Muscle of leg (tissue), 16 donors: ENCODE measurements at places on chromosomes 3 and 15. TPM values are rescaled to one million over a fixed set of nuclear protein-coding genes. Genes with fewer than 3 reads are reported as not detected.
A peak's percentile ranks its signal among the peaks of the same experiment; 100 is the strongest.

GRCh38 chr3:52570076-52570475 is 33.7 kb downstream of the UQCC5 start:
- DNase-seq: no peak

DNA sequence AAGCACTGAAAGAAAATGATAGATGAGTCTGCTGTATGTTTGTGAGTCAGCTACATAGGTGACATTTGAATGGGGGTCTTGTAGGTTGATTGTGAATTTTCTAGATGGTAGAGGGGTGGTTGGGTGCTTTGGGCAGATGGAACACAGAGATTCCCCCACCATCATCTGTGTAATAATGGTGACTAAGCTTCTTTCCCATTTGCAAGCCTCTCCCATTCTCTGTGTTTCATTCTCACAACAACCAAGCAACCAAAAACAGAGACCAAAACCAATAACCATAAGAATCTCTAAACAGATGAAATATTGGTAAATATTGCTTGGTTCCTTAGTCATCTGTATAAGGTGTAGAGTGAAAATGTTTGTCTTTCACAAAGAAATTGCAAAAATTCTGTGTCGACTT is 17.8 kb upstream of the UTS2B start:
- no peak for DNase-seq

DNA sequence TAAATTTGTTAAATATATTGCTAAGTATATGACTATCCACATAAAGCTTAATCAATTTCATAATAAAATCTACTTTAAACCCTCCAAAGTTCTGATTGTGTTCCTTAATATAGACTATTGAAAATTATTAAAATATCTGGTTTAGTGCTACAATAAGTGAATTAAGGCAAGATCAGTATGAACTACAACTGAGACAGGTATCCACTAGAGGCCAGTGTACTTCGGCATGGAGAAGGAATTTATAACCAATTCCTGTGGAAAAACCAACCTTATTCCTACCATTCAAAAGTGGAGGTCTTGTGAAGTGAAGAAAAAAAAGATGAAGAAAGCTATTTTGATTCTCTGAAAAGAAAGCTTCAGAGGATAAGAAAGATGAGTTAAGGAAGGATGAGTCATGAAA is 237.7 kb downstream of the SUCLG2 start:
- no peak for DNase-seq

- peak; percentile 70 for DNase-seq
Measured at GRCh38 chr15:50907601-50908208, 778 bp upstream of the AP4E1 start.

GRCh38 chr15:35281515-35281914 is 196.4 kb upstream of the NANOGP8 start:
- DNase-seq: peak; percentile 37

LIPH gene
- total RNA-seq: 0.18 TPM

GRCh38 chr3:122916084-122916483 is 111.5 kb downstream of the SEMA5B start:
- no peak for DNase-seq

CAND2 gene
- 27.2 TPM for total RNA-seq

GRCh38 chr3:54918516-54918915 is 9.3 kb downstream of the LRTM1 start:
- DNase-seq: no peak

DNA sequence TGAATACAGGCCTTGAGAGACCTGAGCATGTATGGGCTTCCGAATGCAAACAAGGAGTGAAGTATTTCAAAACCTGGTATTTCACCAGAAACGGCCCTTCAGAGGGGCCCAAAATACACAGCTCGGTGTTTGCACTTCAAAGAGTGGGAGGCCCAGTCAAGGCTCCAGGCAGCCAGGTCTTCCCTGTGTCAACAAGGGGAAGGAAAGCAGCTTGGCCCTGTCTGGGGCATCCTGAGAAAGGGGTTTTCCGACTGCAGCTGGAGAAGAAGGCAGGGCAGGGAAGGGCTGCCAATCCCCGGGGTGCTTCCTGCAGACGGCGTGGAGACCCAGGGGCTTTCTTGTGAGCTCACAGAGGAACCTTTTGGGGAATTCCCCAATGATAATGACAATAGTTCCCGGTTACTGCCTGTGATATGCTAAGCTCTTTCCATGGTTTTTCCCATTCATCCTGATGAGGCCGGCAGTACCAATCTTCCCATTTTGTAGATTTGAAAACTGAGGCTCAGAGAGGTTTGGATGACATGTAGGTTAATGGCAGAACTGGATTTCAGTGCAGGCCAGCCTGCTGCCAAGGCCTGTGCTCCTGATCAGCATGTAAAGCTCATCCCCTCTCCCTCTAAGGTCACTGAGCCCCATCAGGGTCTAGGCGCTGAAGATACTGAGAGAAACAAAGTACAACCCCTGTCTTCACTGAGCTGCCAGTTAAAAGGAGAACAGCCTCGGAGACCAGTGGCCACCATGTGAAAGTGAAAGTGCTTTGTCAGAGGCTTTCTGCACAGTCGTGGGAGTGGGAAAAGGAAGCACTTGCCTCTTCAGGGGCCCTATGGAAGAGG is 43.0 kb upstream of the TLE3 start:
- peak; percentile 60 for DNase-seq

- DNase-seq: no peak
Measured at GRCh38 chr15:56776839-56777238, 43.5 kb upstream of the ZNF280D start.

GRCh38 chr3:17639765-17640164 is 102.7 kb downstream of the TBC1D5 start:
- no peak for DNase-seq

GRCh38 chr15:42759093-42759492 is 22.2 kb upstream of the CDAN1 start:
- DNase-seq: no peak

DNA sequence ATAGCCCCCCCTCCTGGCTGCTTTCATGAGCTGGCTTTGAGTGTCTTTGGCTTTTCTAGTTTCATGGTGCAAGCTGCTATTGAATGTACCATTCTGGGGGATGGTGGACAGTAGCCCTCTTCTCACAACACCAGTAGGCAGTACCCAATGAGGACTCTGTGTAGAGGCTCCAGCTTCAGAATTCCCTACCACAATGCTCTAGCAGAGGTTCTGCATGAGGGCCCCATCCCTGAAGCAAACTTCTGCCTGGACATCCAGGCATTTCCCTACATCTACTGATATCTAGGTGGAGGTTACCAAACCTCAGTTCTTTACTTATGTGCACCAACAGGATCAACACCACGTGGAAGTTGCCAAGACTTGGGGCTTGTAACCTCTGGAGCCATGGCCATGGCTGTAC is 1742.9 kb downstream of the SI start:
- DNase-seq: no peak

- no peak for DNase-seq
Measured at GRCh38 chr3:138938877-138939560, 7.9 kb downstream of the FOXL2 start.

DNA sequence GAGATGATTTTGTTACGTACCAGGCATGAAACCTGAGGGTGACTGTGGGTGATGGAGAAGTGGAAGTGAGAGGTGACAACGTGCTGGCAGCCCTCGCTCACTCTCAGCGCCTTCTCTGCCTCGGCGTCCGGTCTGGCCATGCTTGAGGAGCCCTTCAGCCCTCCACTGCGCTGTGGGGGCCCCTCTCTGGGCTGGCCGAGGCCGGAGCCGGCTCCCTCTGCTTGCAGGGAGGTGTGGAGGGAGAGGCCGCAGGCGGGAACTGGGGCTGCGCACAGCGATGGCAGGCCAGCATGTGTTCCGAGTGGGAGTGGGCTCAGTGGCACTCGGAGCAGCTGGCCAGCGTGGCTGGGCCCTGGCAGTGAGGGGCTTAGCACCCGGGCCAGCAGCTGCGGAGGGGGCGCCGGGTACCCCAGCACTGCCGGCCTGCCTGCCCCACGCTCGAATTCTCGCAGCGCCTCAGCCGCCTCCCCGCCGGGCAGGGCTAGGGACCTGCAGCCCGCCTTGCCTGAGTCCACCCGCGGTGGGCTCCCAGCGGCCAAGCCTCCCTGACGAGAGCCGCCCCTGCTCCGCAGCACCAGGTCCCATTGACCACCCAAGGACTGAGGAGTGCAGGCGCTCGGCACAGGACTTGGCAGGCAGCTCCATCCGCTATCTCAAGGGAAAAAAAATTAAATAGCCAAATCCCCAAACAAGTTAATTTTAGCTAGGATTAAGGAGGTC is 29.7 kb upstream of the MYRIP start:
- DNase-seq: no peak

- peak; percentile 38 for DNase-seq
Measured at GRCh38 chr3:156750191-156750873, 75.8 kb upstream of the LEKR1 start.

- DNase-seq: no peak
Measured at GRCh38 chr3:120596853-120597223, 702 bp downstream of the NDUFB4 start.

SLTM gene
- total RNA-seq: 55.0 TPM

ACTRT3 gene
- 3.4 TPM for total RNA-seq

DNA sequence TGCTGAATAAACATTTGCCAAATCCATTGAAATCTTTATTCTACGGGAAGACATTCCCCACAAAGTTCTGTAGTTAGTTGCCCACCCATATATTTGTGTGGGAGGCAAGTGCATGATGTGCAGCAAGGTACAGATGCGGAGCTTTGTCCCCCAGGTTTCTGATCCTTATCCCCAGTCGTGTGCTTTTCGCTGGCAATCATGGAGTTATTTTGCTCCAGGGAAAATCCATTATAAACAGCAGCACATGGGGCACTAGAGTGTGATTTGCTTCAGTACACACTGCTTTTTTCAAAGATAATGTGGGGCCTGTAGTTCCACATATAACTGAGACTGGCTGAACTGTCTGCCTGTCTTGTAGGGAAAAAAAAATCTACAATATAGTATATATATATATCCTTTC is 132.1 kb downstream of the FEZF2 start:
- DNase-seq: no peak

RASGRP1 gene
- 0.35 TPM for total RNA-seq

CDHR4 gene
- total RNA-seq: not detected

- DNase-seq: no peak
Measured at GRCh38 chr3:38519000-38519399, 22.9 kb downstream of the EXOG start.

- DNase-seq: peak; percentile 29
Measured at GRCh38 chr3:111915905-111916304, 56.8 kb downstream of the PHLDB2 start.

DNA sequence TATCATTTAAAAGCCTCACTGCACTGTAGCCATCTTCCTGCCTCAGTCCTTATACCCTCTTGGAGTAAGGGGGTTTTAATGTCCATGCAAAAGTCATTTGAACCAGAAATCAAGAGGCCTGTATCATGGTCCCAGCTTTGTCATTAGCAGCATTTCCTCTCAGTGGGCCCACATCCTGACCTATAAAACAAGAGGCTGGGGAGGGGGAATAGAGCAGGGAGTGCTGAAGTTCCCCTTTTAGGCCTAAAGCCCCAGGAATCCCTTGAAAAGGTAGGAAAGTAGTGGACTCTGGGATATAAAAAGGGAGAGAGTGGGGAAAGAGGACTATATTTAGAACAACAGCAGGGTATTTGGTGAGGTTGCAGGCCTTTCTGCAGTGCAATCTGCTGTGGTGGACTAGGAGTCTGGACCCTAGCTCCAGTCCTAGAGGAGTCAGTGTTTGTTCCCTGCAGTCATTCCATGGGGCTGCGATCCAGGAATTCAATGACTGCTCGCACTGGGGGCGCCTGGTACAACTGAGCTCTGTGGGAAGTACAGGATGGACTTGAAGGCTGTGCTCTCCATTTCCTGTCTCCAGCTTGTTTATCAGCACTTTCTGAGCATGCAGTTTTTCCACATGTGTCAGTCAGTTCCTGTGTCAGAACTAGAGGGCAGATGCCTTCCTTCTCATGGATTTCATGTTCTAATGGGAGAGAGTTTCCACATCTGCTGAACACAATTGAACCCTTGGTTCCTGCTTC is 46.8 kb downstream of the PDHB start:
- DNase-seq: peak; percentile 70

GRCh38 chr3:123367467-123368154 is 81.3 kb downstream of the ADCY5 start:
- DNase-seq: no peak

DNA sequence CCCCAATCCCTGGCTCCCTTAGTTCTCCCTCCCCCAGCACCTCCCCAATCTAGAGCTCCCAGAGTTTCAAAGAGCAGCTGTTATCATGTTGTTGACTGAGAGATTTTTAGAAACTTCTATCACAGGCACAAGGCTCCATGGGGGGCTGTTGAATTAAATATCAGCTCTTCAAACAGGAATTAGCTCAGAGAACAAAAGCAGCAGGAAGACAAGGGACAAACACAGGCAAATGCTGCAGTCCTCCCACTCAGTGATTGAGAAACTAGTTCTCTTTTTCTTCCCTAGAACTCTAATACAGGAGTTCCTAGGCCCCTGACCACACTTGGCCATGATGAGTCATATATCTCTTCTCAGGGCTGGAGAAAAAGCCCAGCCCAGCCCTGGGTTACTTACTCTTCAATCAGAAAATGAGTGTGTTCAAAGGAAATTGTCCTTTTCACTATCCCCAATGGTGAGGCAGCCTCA is 262.1 kb downstream of the IGSF11 start:
- no peak for DNase-seq

POLQ gene
- 2.7 TPM for total RNA-seq

GRCh38 chr15:84831028-84831427 is 13.9 kb downstream of the ALPK3 start:
- no peak for DNase-seq

BLM gene
- 4.7 TPM for total RNA-seq

- no peak for DNase-seq
Measured at GRCh38 chr3:143123353-143123984, 3.9 kb downstream of the CHST2 start.

TASOR gene
- total RNA-seq: 49.3 TPM
